ENCODE measurements at places on chromosomes 4 and X. TPM values are rescaled to one million over a fixed set of nuclear protein-coding genes. Genes with fewer than 3 reads are reported as not detected.

SSX3 gene
- not detected for polyA plus RNA-seq

- DNase-seq: no peak
Observed at GRCh38 chrX:16897445-16897844, 27.3 kb upstream of the RBBP7 start.

EVC gene
- 2.7 TPM for polyA plus RNA-seq

DNA sequence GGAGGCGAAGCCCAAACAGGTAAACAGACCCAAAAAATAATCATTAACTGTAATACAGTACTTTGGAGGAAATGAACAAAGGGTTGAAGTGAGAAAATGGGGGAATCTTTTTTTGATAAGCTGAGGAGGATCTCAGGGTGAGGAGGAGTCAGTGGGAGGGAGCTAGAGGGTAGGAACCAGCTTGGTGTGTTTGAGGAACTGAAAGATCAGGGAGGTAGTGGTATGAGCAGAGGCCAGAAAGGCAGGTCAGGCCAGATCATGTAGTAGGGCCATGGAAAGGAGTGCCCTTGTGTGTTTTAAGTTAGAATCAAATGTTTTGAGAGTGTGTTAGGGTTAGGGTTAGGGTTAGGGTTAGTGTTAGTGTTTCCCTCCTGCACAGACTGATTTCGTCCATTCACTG is 48.8 kb downstream of the PPP2R2C start:
- no peak for DNase-seq

DNA sequence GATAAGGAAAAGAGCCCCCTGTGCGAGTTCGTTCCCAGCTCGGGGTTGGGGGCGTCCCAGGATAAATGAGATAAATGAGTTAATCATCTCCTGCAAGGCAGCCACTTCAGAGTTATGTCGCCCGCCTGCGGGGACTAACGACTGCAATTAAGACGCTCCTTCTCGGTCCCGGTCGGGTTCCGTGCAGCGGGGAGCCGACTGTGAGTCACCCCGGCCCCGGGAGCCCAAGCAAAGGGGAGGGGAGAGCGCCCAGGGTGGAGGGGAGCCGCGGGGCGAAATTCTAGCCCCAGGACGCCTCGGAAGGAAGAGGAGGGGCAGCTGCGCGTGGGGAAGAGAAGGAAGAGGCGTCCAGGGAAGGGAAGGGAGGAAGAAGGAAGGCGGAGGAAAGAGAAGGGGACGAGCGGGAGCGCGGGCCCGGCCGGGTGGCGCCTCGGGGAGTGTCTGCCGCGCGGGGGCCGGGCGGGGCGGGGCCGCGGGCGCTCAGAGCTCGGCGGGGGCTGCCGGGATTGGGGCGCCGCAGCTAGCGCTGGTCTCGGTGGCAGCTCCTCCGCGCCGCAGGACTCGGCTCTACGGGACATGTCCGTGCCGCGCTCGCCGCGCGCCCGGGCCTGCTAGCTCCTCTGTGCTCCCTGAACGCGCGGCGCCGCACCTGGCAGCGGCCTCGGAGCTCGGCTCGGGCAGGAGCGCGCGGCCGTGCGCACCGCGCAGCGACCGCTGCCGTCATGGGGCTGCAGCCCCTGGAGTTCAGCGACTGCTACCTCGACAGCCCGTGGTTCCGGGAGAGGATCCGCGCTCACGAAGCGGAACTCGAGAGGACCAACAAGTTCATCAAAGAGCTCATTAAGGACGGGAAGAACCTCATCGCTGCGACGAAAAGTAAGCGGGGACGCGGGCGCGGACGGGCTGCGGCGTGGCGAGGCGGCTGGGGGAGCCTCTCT is at the start of gene ARHGAP10:
ARHGAP10 (plus strand) TSS at position 509 of the 938 bp plus-strand sequence; CDS start at position 723, 214 bp downstream.
- peak; percentile 76 for DNase-seq

DNA sequence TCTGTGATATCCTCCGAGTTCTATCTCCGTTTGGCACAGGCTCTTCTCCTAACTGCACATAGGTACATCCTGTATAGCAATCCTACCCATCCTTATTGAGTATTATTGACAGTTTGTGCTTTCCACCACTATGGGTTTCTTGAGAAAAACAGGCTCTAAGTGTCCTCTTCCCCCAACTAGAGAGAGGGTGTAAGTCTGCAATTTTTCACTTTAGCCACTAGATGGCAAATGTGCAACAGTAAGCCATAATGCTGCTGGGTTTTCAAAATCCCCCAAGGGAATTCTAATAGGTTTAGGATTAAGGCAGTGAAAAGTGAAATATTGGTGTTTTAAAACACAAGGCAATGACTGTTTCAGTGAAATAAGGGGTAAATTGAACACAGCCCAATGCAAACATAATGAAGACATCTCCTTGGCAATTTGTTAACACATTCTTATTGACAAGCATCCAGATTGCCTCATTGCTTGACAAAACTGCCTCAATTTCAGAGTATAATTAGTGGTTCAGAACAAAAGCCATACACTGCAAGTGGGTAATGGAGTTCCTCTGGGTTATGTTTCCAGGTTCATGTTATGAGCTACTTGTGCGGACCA is 239.0 kb upstream of the HTR2C start:
- DNase-seq: peak; percentile 49

BEX1 gene
- 395 TPM for polyA plus RNA-seq

CCNA2 gene
- polyA plus RNA-seq: 16.8 TPM

DNA sequence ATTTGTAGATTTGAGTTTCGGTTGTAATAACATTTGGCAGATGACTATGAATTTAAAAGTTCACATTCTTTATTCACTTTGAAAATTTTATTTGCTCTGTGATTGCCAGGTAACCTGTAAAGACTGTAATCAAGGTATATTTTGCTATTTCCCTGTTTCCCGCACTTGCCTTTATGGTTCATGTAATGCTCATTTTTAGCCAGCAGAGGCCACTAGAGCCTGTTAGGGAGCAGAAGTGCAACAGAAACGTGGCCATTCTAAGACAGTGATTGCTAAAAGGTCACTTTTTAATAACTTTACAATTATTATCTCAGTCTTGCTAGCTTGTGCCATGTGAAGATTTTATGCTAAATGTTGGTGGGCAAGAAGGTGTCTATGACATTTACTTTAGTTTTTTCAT is 12.4 kb downstream of the YIPF6 start:
- DNase-seq: peak; percentile 19

GRCh38 chr4:78138252-78138651 is 81.1 kb downstream of the FRAS1 start:
- no peak for DNase-seq

DNA sequence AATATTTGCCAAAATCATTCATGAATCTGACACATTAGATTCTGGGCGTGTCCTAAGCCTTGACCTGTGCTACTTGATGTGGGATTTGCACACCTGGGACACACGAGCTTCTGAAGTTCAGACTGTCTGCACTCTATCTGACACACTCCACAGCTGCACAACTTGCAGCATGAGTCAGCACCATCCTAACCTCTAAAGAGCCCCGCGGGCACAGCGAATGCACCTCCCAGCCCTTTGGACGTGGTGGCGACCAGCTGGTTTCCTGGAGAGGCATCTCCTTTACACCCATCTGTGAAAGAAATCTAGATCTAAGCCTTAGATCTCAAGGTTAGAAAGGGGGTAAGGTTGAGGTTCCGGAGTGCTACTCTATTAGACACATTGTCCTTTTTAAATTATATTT is 69.2 kb downstream of the SORBS2 start:
- no peak for DNase-seq

DNA sequence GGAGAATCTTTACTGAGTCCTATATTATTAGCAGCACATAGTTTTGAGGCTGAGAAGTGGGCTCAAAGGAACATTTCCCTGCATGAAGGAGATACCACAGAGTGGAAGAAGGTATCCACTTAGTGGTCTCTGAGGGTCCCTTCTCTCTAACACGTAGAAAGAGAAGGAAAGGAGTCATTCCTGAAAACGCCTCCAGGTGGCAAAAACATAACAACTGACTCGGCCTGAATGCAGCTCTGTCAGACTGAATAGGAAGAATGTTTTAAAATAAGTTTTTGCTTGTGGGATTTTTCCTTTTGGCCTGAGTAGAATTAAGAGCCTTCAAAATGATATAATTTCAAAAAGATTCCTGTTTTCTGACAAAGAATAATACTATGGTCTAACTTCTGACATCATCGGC is 23.3 kb downstream of the RPGR start:
- peak; percentile 28 for DNase-seq

- DNase-seq: no peak
Observed at GRCh38 chrX:96924581-96924980, 40.9 kb downstream of the RPA4 start.

TREX2 gene
- not detected for polyA plus RNA-seq

DNA sequence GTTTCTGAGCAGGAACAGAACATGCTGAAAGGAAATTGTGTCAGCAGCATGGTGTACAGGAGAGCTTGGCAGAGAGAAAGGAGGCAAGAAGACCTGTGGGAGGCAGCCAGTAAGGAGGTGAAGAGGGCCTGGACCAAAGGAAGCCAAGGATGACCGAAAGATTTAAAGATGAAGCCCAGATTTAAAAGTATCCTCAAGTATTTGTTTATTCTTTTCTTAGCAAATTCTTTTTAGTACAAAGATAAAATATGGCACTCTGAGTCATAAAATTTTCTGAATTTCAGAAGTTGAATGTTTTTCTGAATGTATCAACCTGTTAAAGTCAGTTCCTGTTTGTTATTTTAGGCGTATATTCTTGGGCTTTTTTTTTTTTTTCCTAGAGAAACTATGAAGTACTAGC is 3.5 kb downstream of the PKD2 start:
- DNase-seq: no peak

DNA sequence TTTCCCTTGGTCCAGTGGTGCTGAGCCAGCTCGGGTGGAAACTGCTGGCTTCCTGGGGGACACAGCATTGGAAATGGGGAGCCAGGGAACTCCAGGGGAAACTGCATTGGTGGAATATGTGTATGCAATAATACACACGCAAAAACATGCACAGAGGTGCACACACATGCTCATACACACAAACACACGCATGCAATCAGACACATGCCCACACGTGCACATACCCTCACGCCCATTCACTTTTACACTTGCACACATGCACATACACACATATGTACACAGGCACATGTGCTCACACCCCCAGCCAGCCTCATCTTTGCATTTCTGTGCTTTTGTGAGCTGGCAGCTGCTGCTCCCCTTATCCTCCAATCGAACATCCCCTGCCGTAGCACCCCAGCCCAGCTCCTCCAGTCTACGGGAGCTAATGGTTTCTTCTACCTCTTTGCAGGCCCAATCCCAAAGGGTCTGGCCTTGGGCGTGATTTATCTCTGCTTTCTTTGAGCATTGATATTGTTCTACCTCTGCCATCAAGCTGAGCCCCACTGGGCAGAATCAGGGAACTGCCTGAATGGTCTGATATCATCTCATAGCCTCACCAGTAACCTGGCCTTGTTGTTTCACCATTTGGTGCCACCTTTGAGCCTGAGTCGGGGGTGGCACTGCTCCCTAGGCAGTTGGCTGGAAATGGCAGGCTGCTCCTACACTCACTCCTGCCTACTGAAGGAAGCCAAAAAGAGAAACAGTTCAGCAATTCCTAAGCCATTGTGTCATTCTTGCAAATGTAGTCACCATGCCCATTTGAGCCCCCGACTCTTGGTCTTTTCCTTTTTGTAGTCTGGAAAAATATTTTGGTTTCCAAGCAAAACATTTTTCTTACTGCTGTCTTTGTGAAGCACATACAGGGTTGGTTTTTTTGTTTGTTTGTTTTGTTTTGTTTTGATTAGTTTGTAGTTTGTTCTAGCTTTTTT is 104.4 kb upstream of the MAMLD1 start:
- DNase-seq: no peak

DNA sequence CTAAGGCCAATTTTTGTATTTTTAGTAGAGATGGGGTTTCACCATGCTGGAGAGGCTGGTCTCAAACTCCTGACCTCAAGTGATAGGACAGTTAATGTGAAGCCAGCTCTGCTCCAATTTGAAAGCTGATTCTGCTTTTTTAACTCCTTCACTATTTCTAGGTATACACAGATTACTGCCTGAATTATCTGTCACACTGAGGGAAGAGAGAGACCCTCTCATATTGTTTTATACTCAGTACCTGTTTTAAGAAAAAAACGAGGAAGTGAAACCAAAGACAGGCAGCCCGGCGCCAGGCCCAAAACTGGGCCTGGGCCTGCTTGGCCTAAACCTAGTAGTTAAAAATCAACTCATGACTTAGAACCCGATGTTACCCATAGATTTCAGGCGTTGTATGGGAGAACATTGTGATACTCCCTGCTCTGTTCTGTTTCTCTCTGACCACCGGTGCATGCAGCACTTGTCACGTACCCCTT is 1601.5 kb upstream of the PCDH10 start:
- DNase-seq: no peak

GRCh38 chrX:48751343-48751742 is 10.2 kb upstream of the GLOD5 start:
- no peak for DNase-seq

DNA sequence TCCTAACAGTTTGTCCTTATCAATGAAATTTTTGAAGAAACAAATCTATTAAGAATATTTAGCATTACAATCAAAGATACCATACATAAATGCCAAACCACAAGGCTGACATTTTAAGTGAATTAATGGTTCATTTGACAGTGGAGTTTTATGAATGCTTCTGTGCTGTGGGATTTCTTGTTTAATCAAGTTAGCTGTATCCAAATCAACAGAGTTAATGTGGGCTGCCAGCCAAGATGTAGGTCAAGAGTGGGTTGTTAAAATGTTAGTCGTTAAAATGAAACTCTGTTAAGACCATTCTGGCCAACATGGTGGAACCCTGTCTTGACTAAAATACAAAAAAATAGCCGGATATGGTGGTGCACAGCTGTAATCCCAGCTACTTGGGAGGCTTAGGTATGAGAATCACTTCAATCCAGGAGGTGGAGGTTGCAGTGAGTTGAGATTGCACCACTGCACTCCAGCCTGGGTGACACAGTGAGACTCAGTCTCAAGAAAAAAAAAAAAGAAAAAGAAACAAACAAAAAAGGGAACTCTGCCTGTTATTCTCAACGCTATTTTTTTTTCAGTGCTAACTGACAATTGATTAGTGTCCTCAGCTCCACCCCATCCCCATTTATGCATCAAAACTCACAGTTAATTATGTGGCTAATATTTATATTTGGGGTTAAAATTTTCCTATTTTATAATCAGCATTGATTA is 20.2 kb downstream of the GPAT3 start:
- DNase-seq: no peak

GRCh38 chrX:17464194-17464593 is 89.2 kb downstream of the NHS start:
- DNase-seq: no peak

NR3C2 gene
- 2.8 TPM for polyA plus RNA-seq

PWWP3B gene
- 0.76 TPM for polyA plus RNA-seq

DNA sequence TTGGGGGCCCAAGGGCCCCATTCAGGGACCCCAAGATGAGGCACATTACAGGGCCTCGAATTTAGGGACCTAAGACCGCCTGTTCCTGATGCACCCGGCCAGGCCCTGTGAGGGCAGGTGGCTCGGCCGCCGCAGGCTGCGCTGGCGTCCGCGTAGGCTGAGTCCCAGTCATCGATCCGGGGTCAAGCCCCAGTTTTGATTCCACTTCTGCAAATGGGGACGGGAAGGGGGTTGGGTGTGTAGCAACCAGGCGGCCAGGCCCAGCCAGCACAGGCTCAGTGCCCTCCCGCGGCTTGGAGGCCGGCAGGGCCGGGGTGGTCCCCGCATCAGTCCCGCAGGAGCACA is 327 bp downstream of the PNPLA4 start:
- no peak for DNase-seq

Measured in brain (organoid and tissue), 16 donors.